CD4-positive, alpha-beta T cell treated with Interleukin-4 for 4 hours (primary cell): ENCODE measurements at places on chromosomes 1 and 21.

- no peak for DNase-seq
Measured at GRCh38 chr1:38558055-38558454, 301.5 kb downstream of the RRAGC start.

- DNase-seq, result no peak
Measured at GRCh38 chr1:22527555-22528296, 35.6 kb upstream of the EPHA8 start.

DNA sequence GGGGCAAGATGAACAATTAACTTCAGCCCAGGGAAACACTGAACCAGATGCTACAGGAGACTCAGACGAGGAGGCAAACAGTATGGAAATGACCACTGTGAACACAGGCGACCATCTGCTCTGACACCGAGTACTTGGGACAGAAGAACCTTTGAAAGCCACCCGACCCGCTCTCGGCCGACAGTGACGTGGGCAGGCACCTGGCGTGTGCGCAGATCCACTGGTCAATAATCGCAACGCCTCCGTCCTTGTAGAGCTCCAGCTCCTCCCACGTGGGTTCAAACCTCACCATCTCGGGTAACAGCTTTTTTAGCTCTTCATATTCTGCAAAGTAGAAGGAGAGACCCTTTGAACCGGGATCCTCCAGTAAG, 20.3 kb downstream of the POFUT2 start:
- no peak for DNase-seq

DNA sequence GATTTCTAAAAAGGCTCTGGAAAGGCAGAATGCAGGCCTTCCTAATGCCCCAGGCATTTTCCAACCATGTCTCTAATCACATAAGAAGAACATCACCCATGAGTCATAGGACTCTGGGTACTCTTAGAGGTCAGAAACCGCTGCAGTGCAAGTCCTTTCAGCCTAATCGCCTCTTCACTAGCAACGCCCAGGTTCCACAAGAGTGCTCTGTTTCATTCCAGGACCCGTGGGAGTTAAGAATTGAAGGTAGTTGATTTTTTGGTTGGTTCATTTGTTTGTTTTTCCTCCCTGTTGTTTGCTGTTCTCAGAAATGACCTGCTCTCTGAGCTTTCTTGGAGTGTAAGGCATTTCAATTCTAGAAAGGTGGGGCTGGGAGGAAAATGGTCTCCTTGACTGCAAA, 123.2 kb downstream of the NR5A2 start:
- no peak for DNase-seq
